Large intestine (tissue), 12 donors: ENCODE measurements at places on chromosomes 1 and 21.
A peak's percentile ranks its signal among the peaks of the same experiment; 100 is the strongest.

DNA sequence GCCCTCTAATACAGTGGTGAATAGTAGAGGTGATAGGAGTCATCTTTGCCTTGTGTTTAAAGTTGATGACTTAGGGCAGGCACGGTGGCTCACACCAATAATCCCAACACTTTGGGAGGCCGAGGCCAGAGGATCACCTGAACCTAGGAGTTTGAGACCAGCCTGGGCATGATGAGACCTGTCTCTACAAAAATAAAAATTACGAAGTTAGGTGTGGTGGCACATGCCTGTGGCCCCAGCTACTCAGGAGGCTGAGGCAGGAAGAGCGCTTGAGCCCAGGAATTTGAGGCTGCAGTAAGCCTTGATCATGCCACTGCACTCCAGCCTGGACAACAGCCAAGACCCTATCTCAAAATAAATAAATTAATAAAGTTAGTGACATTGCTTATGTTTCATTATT lies 26.6 kb downstream of the CAPZA1 start:
- no peaks in the 10 kb centered on the region for H3K4me1 ChIP-seq
- H3K27me3 ChIP-seq = no peaks in the 10 kb centered on the region
- peaks cover 17% of the 10 kb centered on the region for H3K36me3 ChIP-seq
- H3K27ac ChIP-seq = no peak overlapping the region
- no peak for DNase-seq
- no peak overlapping the region for H3K4me3 ChIP-seq

GRCh38 chr1:228998179-228998578 lies 262.9 kb downstream of the RHOU start:
- no peaks in the 10 kb centered on the region for H3K27me3 ChIP-seq
- H3K27ac ChIP-seq = no peak overlapping the region
- no peak for DNase-seq
- H3K36me3 ChIP-seq = no peaks in the 10 kb centered on the region

GRCh38 chr1:165875171-165875570 lies 47.8 kb downstream of the UCK2 start:
- H3K4me3 ChIP-seq = no peak overlapping the region
- H3K27me3 ChIP-seq = no peaks in the 10 kb centered on the region
- peaks cover 4% of the 10 kb centered on the region for H3K4me1 ChIP-seq
- DNase-seq = no peak

DNA sequence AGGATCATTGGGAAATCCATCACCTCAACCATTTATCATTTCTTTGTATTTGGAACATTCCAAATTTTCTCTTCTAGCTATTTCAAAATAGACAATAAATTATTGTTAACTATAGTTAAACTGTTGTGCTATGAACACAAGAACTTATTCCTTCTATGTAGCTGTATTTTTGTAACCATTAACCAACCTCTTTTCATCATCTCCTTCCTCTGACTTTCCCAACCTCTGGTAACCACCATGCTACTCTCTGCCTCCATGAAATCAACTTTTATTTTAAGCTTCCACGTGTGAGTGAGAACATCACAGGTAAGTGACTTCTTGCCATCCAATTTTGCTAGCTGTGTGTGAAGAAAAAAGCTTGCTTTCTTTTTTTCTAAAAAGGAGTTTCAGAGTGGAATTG lies 418 bp downstream of the IFI44L start:
- H3K27ac ChIP-seq = no peak overlapping the region
- no peaks in the 10 kb centered on the region for H3K36me3 ChIP-seq
- DNase-seq = no peak

DNA sequence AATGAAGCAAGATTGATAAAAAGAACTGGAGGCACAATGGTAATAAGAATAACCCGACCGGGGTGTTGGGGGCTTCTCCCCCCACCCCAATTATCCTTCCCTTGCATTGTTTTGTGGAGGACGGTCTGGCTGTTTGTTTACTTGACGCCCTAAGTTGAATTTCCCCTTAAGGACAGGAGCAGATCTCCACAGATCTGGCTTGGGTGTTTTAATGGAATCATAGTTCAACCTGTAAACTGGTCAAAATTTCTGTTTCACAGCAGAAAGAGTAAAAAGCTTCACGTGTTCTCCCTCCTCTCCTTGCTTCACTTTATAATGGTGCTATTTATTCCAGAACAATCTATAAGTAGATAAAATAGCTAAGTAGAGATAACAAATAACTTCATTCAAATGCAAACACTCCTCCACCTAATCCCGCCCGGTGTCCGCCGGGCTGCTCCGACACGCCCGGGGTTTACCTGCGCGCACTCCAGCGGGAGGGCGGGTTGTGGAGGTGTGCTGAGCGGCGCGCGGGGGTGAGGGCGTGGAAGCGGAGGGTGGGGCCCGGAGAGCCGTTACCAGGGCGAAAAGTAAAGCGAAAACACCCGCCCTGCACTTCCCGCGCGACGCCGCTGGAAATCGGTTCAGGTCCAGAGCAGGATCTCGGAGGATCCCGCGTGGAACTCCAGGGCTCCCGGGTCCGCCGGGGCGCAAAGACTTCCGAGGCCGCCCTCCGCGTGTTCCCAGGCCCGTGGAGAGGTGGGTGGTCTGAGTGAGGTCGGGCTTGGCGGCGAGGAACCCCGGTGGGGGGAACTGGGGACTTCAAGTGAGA lies 2.0 kb upstream of the ATF3 start:
- H3K4me1 ChIP-seq = peaks cover 31% of the 10 kb centered on the region
- peak; percentile 92 for DNase-seq
- H3K4me3 ChIP-seq = peak overlapping the region; percentile 80
